ENCODE measurements at places on chromosomes 7 and 10. TPM values are rescaled to one million over a fixed set of nuclear protein-coding genes. Genes with fewer than 3 reads are reported as not detected.

DNA sequence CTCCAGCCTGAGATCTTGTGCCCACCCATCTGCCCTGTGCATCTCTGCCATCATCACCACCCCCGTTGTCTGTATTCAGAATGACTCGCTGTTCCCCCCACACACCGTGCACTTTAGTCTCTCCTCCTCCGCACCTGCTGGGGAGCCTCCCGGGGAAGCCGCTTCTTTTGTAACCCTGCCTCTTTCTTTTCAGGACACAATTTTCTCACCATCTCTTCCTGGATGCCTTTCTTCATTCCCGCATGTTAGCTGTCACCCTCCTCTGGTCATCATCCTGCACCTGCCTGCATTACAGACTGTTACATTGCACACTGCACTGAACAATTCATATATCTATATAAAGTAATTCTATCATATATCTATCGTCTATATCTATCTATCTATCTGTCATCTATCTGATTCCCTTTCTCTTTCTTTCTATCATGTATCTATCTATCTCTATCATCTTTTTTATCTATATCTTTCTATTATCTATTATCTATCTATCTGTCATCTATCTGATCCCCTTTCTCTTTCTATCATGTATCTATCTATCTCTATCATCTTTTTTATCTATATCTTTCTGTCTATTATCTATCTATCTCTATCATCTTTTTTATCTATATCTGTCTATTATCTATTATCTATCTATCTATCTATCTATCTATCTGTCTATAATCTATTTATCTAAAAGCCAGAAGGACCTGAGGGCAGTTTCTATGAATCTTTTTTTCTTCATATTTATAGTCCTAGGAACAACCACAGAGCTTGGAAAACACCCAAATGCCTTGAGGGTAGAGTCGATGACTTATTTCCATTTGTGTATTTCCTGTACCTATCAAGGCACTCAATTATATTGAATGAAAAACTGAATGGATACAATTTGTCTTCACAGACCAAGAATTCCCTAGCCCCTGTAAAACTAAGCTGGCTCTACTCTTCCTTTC lies 642.5 kb downstream of the ACTR3B start:
- DNase-seq: no peak

The MBL2 gene
- not detected for total RNA-seq

DNA sequence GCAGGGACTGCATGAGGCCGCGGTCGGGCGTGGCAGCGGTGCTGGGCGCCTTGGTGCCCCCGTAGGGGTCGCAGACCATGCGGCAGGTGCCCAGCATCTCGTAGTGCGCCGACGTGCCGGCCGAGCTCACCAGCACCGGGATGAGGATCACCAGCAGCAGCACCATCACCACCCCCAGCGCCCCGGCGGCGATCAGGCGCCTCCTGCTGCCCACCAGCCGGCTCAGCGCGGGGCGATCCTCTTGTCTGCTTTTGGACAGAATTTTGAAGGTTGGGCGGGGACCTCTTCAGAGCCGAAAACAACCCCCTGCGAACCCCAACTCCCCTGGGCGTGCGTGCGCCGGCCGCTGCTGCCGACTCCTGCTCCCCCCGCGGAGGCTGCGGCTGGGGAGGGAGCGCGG lies 779 bp downstream of the C1QL3 start:
- peak; percentile 41 for DNase-seq

- DNase-seq: no peak
Observed at GRCh38 chr7:65731562-65732035, 141.3 kb upstream of the VKORC1L1 start.

The BEND7 gene
- 16.5 TPM for total RNA-seq

- peak; percentile 75 for DNase-seq
Observed at GRCh38 chr7:22001345-22002004, 55.8 kb upstream of the CDCA7L start.

DNA sequence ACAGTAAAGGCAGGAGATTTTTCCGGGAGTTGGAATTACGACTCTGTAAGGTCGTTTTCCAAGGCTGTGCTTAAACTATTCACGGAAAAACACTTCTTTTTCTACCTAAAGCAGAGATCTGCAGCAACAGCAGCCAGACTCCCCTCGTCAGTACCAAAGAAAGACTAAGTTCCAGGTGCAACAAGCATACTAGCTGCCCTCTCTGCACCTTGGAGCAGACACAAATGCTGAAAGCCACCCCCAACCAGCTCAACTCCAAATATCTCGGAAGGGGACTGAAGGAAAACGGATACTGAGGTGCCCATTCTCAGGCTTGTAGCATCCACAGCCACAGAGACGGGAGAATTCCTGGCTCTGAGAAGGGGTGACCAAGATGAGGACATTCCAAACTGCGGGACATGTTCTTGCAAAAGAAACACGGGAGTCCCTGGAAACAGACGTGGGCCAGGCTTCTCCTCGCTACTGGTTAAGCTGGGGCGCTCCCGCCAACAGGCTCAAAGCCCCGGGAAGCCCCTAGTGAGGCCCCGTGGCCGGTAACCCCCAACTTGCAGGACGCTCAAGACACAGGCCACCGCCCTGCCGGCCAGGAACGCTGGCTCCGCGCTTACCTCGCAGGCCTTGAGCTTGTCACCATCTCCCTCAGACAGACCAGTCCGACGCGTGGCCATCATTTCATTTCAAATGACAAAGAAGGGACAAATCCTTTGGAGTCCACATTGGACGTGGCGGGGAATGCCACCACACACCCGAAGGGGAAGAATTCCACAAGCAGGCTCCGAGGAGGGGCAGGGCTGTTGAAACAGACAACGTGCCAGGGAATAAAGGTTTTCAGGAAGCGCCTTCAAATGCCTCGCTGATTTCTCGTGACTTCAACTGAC lies 2.2 kb downstream of the ARHGAP21 start:
- no peak for DNase-seq

The SFTPA2 gene
- total RNA-seq: 6.1 TPM
